ENCODE measurements at places on chromosomes 6 and 20.

- no peak for DNase-seq
These were observed 182.3 kb downstream of the SASH1 start for GRCh38 chr6:148524976-148525375.

- no peak for DNase-seq
These were observed 343.9 kb downstream of the SOX4 start for GRCh38 chr6:21937466-21937865.

DNA sequence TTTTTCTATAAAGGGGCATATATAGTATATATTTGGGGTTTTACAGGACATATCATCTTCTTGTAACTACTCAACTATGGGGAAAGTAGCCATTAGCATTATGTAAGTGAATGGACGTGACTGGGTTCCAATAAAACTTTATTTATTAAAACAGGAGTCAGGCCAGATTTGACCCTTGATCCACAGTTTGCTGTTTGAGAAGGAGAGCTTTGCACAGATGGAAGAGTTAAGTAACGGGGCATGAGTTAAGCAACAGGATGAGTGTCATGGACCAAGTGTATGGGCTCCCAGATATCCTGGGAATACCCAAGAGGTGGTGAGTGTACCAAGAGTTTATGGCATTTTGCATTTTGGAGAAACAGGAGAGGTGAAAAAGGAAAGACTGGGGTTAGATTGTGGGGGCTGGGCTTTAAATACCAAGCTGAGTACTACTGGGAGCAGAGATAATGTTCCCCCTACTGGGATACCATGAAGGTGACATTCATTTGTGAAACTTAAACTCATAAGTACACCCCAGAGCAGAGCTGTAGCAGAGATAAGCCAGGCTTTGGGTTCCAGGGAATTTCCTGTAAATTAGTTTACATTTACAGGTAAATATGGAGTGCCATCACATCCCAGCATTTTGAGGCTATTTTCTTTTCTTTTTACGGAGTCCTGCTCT, 18.5 kb upstream of the SCUBE3 start:
- DNase-seq: no peak

DNA sequence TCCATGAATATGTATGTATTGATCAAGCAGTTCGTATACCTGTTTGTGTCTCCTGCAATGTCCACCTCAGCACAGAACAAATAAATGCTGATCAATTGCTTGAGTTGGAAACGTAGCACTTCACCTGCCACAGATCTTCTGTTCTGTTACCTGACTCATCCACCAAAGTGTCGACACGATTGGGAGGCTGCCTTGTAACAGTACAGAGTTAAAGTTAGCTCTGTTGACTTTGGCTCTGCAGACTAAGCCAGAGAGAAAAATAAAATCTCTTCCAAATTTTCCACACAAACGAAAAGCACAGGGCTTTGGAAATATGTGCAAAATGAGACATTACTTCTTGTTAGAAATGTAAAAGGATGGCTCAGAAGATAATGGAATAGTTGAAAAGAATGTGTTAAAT, 245.4 kb downstream of the NRN1 start:
- no peak for DNase-seq

DNA sequence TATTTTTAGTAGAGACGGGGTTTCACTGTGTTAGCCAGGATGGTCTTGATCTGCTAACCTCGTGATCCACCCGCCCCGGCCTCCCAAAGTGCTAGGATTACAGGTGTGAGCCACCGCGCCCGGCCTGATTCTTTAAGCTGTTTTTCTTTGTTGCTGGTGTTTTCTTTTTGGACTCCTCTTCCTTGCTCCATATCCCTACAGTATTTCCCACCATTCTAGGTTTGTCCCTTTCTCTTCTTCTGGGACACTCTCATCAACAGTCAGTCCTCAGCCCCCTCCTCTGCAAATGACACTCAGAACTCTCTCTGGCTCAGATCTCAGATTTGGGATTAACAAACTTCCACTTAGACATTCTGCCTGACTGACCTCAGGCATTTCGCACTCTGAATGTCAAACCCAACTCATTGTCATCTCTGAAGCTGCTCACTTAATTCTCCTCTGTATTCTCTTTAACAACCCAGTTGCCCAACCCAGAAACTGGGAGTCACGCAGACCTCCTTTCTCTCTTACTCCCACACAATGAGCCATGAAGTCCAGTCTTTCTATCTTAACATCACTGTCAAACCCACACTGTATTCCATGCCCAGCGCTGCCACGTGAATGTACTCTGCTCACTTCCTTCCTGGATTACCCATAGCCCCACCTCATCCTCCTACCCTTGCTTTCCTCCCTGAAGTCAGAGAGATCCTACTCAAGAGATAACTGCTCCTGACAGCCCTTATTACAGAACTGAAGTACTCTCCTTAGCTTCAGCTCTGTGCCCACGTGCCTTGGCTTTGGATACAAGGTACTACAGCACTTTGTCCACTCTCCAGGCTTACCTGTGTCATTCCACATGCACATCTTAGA, 2.6 kb downstream of the MPIG6B start:
- no peak for DNase-seq

GRCh38 chr6:26065952-26066380, 21.3 kb upstream of the HFE start:
- no peak for DNase-seq

- DNase-seq: no peak
These were observed 40.5 kb upstream of the MPC1 start for GRCh38 chr6:166423051-166423745.

DNA sequence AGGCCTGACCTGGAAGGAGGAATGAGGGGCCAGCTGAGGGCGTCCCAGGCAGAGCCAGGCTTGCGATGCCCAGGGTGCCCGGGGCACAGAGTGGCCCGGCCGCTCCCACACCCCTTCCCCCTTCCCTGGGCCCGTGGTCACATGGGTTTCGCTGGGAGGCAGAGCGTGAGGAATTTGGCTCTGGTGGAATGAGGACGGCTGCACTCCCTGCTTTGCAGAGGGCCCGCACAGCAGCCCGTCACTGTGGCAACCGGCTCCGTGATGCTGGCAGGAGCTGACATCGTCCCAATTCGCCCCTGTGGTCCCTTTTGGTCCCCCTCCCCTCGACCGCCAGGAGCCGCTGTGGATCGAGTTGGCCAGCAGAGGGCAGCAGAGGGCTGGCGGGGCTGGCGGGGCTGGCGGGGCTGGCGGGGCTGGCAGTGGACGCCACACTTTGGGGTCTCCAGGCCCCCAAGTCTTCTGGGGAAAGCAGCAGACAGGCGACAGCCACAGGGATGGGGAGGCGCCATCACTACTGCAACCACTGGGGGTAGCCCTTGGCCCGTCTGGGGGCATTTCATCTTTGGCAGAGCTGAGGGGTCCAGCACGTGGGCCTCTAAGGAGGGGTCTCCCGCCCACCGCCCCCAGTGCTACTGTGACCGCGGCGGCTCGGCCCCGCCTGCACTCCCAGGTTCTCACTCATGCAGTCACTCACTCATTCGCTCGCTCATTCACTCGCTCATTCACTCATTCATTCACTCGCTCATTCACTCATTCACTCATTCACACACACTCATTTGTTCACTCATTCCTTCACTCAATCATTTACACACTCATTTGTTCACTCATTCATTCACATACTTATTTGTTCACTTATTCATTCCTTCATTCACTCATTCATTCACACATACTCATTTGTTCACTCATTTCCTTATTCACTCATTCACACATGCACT, 49.7 kb upstream of the BHLHE23 start:
- peak; percentile 79 for DNase-seq

DNA sequence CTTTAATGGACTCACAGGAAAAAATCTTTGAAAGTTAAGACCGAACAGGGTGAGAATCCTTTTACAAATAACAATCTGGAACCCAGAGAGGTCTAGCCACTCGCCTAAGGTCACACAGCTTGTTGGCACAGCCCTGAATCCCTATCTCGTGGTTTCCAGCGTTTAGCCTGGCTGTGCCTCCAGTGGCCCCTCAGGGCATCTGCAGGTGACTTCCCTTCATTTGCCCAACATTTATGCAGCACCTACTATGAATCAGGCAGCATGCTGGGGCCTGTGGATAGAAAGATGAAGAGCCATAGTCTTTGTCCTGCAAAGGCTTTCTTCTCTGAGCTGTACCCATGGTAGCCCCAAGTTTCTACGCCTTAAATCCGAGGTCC, 2.6 kb upstream of the NR2E1 start:
- no peak for DNase-seq

GRCh38 chr20:10668677-10669368, 5.0 kb downstream of the JAG1 start:
- no peak for DNase-seq

GRCh38 chr20:5205348-5206210, 78.8 kb downstream of the CDS2 start:
- peak; percentile 83 for DNase-seq

GRCh38 chr6:11297376-11297729, 64.9 kb upstream of the NEDD9 start:
- DNase-seq: no peak

DNA sequence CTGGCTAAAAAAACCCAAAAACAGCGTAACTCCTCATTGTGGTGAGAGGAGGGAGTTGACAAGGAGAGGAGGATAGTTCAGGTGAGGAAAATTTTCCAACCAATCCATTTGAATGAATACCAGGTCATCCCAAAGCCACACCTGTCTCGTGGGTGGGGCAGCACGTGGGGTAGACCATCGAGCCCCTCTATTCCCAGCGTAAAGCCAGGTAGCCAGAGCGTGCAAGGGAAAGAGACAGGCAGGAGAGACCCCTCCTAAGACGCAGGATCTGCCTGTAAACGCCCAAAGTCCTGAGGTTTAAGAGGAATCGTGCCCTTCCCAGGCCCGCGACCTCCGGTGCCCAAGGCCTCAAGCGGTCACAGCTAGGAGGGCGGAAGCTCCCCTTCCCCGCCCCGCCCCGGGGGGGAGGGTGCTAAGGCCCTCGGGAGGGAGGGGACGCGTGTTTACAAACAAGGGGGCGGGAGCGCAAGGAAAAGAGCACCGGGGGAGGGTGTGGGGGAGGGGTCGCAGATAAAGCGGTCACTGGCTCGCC, 712 bp downstream of the RXRB start:
- peak; percentile 78 for DNase-seq

GRCh38 chr6:118892355-118892991, 1.5 kb upstream of the ASF1A start:
- DNase-seq: no peak

DNA sequence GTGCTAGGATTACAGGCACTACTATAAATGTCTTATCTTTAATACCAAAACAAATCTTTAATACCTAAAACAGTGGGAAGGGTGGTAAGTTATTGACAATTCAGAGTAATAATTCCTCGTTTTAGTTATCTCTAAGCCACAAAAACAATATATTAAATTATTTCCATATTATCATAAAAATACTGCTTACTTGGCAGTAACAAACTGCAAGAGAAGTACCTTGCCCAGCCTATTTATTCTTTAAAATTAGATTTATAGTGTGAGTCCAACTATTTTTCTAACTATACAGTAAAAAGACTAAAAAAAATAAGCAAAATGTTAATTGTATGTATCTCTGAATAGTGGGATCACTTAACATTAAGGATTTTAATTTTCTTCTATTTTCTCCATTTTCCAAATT, 123.2 kb downstream of the HACE1 start:
- DNase-seq: no peak

- DNase-seq: no peak
These were observed 450.3 kb upstream of the BTBD3 start for GRCh38 chr20:11467436-11467835.

GRCh38 chr6:41346441-41346840, 11.0 kb downstream of the NCR2 start:
- DNase-seq: no peak
